Camera-type eye (tissue), 1 donor: ENCODE measurements at places on chromosomes 4 and X. TPM values are rescaled to one million over a fixed set of nuclear protein-coding genes. Genes with fewer than 3 reads are reported as not detected.

Gene CPXCR1
- total RNA-seq, result not detected

Gene SPARCL1
- total RNA-seq, result 261 TPM

Gene UGT2A3
- 0.22 TPM for total RNA-seq

Gene TEX13C
- total RNA-seq, result not detected

Gene FAM133A
- 1.4 TPM for total RNA-seq
